Head of caudate nucleus (tissue), 42 donors: ENCODE measurements at places on chromosomes 2 and 18.

GRCh38 chr2:7971841-7972240, 710.0 kb upstream of the ID2 start:
- DNase-seq, result no peak

- no peak for DNase-seq
These were observed 89.2 kb downstream of the SOCS6 start for GRCh38 chr18:70377857-70378701.

GRCh38 chr2:17579605-17580318, 39.3 kb downstream of the VSNL1 start:
- DNase-seq, result no peak

DNA sequence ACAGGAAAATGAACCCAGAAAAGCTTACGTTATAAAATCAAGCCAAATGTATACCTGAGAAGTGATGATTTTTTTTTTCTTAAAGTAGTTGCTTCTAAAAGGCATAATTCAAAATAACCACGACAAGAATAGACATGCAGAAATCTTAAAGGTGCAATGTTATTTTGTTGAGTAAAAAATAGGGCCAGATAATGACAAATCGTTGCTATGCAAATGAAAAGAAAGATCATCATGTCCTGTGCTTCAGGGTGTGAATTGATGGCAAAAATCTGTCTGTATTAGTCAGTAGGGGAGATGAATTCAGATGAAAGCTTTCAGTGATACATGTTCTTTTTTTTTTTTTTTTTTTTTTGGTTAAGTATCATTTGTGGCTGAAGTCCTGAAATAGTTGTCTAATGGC, 24.0 kb downstream of the LYPD6B start:
- DNase-seq, result no peak

GRCh38 chr2:164655750-164656149, 34.5 kb upstream of the GRB14 start:
- no peak for DNase-seq

GRCh38 chr2:191679818-191680600, 2.1 kb downstream of the NABP1 start:
- no peak for DNase-seq

DNA sequence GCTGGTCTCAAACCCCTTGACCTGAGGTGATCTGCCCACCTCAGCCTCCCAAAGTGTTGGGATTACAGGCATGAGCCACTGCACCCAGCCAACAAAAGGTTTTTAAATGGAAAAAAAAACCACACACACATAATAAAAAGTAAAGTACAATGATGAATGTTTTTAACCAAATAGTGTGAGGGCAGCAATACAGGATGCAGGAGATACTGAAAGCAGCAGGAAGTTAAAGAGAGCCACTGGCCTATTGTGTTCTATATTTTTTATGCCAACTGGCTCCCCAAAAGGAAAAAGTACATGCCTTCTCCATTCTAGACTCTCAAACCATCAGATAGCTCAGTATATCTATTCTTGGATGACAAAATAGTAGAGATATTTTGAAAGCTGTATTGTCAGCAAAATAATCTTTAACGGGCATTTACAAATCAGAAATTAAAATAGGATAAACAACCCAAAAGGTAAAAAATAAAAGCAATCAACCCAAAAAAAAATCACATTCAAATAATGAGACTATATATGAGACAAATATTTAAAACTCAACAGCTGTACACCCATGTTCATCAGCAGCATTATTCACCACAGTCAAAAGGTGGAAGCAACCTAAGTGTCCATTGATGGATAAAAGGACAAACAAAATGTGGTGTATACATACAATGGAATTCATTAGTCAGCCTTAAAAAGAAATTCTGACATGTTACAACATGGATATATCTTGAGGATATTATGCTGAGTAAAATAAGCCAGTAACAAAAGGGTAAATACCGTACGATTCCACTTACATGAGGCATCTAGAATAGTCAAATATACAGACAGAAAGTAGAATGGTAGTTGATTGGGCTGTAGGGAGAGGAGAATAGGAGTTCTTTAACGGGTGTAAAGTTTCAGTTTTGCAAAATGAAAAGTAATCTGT, 26.2 kb downstream of the GPATCH11 start:
- DNase-seq, result no peak

- no peak for DNase-seq
These were observed 222.1 kb downstream of the CELF4 start for GRCh38 chr18:37343542-37343851.

GRCh38 chr2:9836517-9836916, 6.8 kb upstream of the TAF1B start:
- DNase-seq, result no peak

DNA sequence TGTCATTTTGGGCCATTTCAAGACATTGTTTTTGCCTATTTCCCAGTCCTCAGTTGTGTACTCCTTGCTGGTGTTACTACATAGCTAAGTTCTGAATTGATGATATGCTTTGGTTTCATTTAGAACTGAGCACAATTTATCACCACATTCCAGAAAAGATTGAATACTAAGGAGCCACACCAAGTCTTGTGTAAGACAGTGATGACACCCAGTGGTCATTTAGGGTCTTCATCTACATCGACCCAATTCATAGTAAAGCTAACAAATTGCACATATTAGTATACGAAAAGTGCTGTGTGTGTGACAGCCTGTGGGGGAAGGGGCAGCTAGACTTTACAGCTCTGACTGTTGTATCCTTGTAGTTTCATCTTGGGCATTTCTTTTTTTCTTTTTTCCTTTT, 10.9 kb upstream of the DLX2 start:
- DNase-seq, result no peak

GRCh38 chr2:120108049-120108448, 95.2 kb downstream of the EPB41L5 start:
- DNase-seq, result no peak

- DNase-seq, result no peak
These were observed 922 bp downstream of the HS1BP3 start for GRCh38 chr2:20649976-20650375.

DNA sequence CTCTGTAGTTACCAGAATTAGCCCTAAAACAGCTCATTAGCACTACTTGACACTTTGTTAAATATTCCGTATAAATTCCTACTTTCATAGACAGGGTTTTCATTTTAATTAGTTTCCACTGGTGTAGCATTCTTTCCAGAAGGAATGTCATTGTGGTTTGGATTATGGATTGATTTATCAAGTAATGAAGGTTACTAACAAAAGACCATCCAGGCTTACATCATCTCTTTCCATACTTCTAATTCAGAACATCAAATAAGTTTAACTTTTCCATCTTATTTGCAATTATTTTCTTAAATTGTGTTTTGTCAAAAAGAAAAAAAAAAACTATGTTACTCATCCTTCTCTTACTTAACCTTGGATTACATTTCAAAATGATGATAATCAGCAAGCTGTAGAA, 231.8 kb upstream of the SPOPL start:
- DNase-seq, result no peak

DNA sequence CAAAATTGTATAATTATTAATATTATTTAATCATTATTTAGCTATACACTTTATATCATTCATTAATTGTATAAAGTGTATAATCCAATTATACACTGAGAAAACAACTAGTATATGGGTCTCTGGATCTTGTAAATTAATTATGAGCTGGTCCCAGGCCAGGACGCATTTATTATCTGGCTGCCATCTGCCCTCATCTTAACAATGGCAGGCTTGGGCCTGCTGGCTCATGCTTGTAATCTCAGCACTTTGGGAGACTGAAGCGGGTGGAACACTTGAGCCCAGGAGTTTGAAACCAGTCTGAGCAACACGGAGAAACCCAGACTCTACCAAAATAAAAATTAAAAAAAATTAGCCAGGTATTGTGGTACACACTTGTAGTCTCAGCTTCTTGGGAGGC, 502.2 kb upstream of the NRXN1 start:
- DNase-seq, result no peak

DNA sequence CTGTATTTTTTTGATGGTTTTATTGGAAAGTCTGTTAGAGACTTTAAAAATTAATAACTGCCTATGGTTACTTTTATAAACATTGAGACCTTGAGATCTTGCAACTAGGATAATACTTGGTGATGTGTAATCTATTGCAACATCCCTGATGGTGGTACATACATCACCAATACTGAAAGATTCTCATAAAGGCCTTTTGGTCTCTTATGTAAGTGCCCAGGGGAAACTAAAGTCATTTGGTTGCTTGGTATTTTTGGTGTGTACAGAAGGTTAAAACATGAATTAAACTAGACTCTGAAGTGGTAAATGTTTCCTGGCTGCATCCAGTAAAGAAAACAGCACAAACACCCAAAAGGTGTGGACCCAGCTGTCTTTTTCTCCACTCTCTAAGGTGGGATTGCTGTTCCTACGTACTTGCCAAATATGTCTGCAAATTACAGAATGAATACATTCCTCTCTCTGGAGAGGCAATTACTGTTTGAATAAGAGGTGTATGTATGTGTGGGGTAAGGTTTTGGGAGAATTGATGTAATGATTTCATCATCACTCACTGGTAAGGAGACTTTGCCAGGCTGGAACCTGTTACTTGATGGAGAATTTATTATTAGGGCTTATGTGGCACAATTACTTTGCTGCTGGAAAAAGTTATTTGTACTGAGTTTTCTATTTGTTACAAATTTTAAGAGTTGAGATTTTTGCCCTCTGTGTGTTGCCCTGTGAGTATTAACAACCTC, 3.6 kb downstream of the B3GNT2 start:
- DNase-seq, result no peak

DNA sequence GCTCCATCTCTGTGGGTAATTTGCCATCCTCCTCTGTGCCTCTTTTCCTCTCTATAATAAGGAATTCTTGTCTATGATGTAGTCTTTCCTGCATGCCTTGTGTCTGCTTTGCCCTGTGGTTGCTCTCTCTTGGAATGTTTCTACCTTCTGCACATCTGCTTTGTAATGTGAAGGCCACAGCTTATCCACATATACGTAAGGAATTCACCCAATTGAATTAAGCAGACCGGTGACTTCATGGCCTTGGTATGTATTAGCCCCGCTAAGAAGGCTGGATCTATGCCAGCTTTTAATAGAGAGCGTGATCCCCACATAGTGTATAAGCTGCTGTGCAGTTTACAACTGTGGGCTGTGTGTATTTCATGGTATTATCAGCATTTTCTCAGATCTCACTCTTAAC, 274.7 kb downstream of the RNF144A start:
- DNase-seq, result no peak

DNA sequence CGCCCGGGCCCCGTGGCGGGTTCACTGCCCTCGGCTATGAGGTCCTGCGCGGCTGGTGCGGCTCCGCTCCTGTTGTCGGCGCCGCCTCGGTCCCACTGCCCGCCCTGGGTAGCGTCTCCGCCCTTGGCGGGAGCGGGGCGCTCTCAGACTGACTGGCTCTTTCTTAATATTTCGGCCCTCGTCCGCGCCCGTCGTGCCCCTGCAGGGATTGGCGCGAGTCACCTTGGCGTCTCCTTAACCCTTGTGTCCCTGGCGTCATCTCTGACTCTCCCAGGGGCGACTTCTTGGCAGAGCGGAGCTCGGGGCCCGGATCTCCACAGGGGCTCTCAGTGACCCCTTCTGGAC, 1.3 kb downstream of the PTMA start:
- no peak for DNase-seq

GRCh38 chr2:111116843-111117597, 3.7 kb upstream of the BCL2L11 start:
- peak; percentile 76 for DNase-seq

DNA sequence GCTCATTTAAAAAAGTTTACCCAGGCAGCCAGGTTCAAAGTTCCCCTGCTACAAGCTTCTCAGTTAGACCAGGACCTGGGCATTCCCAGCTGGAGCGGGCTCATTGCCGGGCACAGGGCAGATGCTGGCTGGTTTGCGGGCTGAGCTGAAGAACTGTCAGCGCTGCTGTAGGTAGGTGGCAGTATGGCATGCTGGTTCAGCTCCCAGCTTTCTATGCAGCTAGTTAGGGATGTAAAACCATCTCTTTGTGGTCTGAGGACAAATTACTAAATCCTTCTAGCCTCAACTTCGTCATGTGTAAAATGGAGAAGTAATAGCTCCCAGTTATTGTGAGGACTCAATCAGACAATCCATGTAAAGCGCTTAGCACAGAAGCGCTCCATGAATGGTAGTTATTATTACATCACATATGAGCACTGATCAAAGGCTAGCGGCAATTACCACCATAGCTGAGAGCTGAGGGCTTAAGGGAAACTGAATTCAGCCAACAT, 2.4 kb upstream of the LDLRAD4 start:
- DNase-seq, result peak; percentile 72

GRCh38 chr2:10776231-10776977, 36.2 kb downstream of the PDIA6 start:
- no peak for DNase-seq

DNA sequence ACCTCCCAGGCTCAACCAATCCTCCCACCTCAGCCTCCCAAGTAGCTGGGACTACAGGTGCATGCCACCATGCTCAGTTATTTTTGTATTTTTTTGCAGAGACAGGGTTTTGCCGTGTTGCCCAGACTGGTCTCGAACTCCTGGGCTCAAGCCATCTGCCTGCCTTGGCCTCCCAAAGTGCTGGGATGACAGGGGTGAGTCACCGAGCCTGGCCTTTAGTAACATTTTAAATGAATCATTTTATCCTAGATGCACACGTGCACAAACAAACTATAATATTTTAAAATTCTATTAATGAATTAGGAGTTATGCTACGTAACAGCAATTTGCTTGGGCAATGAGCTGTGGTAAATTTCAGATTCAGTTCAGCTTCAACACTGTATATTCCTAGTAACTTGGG, 862.5 kb upstream of the ID2 start:
- DNase-seq, result no peak

DNA sequence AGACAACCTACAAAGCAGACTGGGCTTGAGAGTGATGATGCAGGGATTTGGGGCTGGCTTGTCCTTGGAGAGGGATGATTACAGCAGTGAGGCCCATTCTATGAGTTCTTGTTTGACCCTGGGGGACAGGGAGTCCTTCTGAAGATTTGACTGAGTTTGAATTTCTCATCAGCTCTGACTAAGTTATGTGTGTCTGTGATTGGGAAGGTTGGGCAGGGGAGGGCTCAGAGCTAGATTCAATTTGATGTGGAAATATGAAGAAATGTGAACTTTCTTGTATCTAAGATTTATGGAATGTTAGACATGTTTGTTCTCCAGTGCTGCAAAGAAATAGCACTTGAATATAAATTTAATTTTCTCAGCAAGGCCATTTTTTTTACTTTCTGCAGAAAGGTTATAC, 19.9 kb upstream of the IL1R2 start:
- no peak for DNase-seq

- peak; percentile 80 for DNase-seq
These were observed 88.8 kb downstream of the ZCCHC2 start for GRCh38 chr18:62611453-62612288.

DNA sequence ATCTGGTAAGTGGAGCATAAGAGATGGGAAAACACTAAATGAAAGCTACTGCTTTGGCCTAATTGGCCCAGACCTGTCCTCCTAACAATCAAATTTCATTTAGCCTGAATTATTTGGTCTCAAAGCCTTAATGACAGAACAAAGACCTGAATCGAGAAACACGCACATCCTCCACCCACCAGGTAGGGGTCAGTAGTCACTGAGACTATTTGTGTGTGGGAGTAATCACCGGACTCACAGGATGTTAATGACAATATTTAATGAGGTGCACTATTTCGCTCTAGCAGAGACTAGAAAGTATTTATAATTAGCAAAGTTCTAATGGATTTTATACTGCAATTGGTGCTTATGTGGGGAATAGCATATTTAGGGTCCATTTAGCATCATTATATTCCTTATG, 68.1 kb downstream of the RBM43 start:
- no peak for DNase-seq

GRCh38 chr18:3400567-3401296, 49.2 kb upstream of the TGIF1 start:
- no peak for DNase-seq

GRCh38 chr18:2173486-2173885, 397.8 kb downstream of the METTL4 start:
- DNase-seq, result no peak
